ENCODE measurements at places on chromosomes 2 and 18.

- DNase-seq, result no peak
Observed at GRCh38 chr2:126795656-126796055, 103.0 kb upstream of the TEX51 start.

DNA sequence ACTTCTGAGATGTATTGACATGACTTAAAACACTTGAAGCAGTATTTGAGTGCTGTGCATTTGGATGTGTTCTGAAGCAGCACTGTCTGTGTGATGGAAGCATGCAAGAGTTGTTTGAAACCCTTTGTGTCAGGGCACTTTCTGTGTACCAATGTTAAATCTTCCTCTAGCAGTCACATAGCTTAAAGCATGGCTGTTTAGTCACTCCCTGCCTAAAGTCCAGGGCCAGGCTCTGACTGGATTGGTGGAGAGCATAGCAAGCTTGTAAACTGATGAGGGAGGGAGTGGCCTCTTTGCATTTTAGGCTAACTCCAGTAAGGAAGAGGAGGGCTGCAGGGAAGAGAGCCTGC is 73.5 kb downstream of the MYO1B start:
- DNase-seq, result no peak

- no peak for DNase-seq
Observed at GRCh38 chr18:3388980-3389379, 61.0 kb upstream of the TGIF1 start.

- DNase-seq, result no peak
Observed at GRCh38 chr2:224055101-224055500, 16.0 kb upstream of the SERPINE2 start.

- no peak for DNase-seq
Observed at GRCh38 chr2:113232740-113233139, 46.0 kb downstream of the PAX8 start.
